Fibroblast of skin of right quadriceps (primary cell): ENCODE measurements at places on chromosomes 1 and 21.

DNA sequence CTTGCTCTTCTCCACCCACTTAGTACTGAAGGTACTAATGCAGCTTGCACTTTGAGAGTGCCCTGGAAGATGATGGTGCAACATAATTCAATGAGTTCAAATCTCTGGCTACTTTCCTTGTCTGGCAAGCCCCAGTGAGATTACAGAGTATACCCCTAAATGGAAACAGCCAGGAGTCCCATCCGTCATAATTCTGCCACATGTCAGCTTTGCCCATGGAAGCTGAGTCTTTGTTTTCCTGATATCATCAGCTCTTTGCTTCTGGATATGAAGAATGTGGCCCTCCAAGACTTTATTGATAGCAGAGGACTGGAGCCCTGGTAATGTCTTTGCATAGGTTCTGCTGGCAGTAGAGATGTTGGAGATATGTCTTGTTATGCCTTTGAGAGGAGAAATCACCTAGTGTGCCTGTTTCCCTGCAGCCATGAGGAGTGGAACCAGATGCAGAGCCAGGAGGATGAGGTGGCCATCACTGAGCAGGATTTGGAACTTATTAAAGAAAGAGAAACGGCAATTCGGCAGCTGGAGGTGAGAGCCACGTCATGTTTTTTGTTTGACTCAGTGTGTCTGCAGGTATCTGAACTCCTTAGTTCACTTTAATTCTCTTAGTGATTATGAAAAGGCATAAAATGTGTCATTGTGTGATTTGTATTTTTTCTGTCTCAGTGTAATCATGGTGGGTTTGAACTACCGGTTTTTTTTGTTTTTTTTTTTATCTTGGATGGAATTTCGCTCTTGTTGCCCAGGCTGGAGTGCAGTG lies 18.7 kb upstream of the PPP1R8 start:
- DNase-seq, result no peak

GRCh38 chr1:76142771-76143540 lies 68.4 kb downstream of the ST6GALNAC3 start:
- peak; percentile 47 for DNase-seq

GRCh38 chr21:30146558-30147282 lies 19.9 kb downstream of the CLDN17 start:
- DNase-seq, result no peak

- DNase-seq, result peak; percentile 89
Observed at GRCh38 chr1:67687649-67688048, 2.6 kb downstream of the GADD45A start.
